ENCODE measurements at places on chromosomes 4 and X.

DNA sequence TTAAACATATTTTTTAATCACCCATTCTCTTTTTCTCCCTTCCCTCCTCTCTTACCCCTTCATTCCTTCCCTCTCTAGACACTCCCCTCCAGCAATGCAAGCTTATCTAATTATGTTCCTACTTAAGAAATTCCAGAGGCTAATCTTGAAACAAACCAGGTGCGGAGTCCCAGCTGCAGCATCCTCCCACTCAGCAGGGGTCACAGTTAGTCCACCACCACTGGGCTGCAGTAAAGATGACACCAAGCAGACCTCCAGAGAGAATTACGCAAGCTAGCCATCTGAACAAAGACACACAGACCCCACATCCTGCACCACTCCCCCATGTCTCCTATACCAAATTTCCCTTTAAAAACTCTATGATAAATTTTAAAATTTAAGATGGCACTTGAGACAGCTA is 13.9 kb upstream of the SEC24B start:
- no peak for DNase-seq

DNA sequence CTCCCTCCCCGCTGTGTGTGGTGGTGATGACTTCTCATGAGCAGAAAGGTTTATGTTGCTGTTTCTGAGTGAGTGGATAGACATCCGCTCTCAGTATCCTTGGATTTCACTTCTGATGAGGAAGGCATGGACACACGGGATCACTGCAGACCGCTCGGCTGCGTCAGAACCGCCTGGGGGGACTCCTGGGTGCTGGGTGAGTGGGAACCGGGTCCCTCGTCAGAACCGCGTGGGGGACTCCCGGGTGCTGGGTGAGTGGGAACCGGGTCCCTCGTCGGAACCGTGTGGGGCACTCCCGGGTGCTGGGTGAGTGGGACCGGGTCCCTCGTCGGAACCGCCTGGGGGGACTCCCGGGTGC is 9.0 kb downstream of the CTBP1 start:
- DNase-seq = no peak

- DNase-seq = no peak
These were observed 362.3 kb downstream of the PPP1R2C start for GRCh38 chrX:42415636-42416035.

GRCh38 chrX:80751456-80751855 is 58.2 kb downstream of the BRWD3 start:
- no peak for DNase-seq

DNA sequence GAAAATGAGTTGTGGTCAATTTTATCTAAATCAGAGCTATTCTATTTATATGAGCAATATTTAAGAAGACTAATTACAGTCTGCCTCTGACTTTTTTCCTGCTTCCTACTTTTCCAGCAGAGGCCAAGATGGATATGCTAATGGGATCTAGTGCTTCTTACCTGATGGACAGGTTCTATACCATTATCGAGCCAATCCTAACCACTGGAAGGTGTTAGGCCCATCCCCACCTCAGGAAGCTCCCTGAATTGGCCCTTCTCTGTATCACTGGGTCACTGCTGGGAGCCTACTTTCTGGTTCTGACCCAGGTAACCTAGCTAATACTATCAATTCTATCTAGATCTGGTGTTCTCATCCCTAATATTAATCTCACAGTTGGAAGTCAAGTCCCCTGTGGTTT is 577 bp upstream of the YIPF7 start:
- no peak for DNase-seq
